Activated CD8-positive, alpha-beta memory T cell treated with anti-CD3 and anti-CD28 coated beads, Interleukin-2, amount 10 ng/mL, durations not matched to agents 7 days and 5 days (primary cell): ENCODE measurements at places on chromosomes 13 and 19. TPM values are rescaled to one million over a fixed set of nuclear protein-coding genes. Genes with fewer than 3 reads are reported as not detected.

SIGLEC5 gene
- not detected for total RNA-seq

PRTN3 gene
- total RNA-seq = not detected

DNA sequence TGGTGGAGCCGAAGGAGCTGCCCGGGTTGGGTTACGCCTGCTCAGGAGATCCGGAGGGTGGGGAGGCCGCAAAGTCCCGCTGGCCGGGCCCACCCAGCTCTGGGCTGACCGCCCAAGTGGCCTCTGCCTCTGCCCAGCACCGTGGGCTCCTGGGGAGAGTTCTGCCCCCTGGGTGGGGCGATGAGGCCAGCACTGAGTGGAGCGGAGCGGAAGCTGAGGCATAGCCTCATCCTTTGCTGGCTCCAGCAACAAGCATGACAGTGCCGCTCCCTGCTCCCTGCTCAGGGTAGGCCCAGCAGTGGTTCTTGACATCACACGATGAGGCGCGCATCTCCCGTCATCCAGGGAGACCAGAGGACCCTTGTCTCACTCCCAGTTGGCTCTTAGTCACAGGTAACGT, 22.5 kb downstream of the CCDC8 start:
- no peak for DNase-seq

- no peak for DNase-seq
Observed at GRCh38 chr13:86082121-86082520, 282.9 kb upstream of the SLITRK6 start.

LRRC25 gene
- 0.12 TPM for total RNA-seq

DNA sequence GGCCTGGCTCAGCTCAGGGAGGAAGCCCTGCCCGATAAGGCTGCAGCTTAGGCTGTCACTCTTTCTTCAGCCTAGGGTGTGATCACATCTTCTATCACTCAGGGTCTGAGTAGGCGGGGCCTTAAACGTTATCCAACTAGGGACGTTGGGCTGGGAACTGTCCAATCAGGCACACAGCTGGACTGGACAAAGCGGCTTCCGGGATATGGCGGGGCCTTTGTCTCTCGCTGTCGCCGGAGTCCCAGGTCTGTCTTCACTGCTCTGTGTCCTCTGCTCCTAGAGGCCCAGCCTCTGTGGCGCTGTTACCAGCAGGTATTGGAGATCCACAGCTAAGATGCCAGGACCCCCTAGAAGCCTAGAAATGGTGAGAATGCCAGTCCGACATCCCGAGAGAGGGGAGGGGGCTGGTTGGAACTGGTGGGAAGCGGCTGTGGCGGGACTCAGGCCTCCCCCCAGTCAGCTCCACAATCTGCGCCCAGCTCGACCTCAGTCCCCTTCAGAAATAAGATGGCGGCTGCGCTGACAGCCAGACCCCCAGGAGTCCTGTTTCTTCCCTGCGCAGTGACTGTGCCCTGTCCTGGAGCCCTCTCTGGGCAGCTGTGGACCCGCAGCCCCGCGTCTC, at the start of gene ZNF254:
TSS of gene ZNF254 (plus strand) at position 214 of the 622 bp plus-strand sequence. CDS start at position 335, 121 bp downstream.
- peak; percentile 95 for DNase-seq

DNA sequence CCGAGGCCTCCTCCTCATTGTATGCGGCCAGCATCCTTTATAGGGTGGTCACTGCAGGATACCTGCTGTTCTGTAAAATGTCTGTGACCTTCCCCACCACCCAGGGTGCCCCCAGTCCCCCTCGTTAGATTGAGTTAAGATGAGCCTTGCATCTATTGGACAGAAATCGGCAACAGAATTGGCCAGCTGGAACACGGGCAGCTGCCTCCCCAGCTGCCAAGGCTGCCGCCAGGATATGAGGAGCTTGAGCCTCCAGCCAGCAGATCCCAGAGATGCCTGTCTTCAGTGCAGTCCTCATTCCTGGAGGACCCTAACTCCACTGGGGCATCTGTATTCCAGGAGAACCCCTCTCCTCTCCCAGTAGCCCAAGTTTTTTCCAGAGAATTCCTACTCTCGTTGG, 463.0 kb downstream of the TSHZ3 start:
- DNase-seq = no peak

TUBA3C gene
- not detected for total RNA-seq

GRCh38 chr19:3075605-3076431, 13.5 kb upstream of the TLE5 start:
- peak; percentile 73 for DNase-seq

GRCh38 chr13:104442536-104442935, 1376.3 kb upstream of the SLC10A2 start:
- no peak for DNase-seq

DNA sequence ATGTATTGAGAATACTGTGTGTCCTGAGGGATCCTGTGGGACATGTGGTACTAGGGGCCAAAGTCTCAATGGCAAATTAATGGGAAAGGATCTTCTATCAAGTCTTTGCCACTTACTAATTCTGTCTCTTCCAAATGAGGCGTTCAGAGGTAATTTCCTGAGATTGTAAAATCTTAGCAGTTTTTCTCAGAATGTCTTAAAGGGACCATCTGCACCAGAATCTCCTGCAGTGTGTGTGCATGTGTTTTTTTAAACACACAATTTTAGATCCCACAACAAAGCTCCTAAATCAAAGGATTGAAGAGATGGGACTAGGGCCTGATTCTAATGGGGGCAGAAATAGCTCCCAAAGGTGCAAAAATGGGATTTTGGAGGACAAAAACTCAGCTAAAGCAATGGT, 78.2 kb downstream of the MYO16 start:
- no peak for DNase-seq

YJU2 gene
- 26.8 TPM for total RNA-seq

CLEC17A gene
- total RNA-seq = not detected

DNA sequence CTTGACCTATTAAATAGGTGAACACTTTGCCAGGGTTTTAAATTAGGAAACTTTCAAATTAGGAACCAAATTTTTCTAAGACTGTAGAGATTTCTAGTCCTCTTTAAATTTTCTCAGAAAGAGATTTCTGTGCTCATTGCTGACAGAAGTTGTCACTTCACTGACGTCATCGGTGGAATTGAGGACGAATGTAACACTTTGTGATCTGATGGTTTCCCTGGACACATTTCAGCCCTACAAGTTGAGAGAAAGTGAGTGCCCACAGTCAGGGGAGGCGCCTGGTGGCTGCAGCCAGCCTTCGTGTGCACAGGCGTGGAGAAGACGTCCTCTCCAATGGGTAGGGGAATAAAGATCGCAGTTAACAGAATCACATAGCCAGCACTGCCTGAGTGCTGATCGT, 396.5 kb upstream of the TSHZ3 start:
- DNase-seq = no peak

CERS4 gene
- total RNA-seq = 20.3 TPM

GRCh38 chr19:47036097-47036651, 12.2 kb downstream of the TMEM160 start:
- no peak for DNase-seq

- no peak for DNase-seq
Observed at GRCh38 chr19:21580101-21580500, 74.7 kb downstream of the ZNF429 start.

DPY19L3 gene
- total RNA-seq = 10.2 TPM

DNA sequence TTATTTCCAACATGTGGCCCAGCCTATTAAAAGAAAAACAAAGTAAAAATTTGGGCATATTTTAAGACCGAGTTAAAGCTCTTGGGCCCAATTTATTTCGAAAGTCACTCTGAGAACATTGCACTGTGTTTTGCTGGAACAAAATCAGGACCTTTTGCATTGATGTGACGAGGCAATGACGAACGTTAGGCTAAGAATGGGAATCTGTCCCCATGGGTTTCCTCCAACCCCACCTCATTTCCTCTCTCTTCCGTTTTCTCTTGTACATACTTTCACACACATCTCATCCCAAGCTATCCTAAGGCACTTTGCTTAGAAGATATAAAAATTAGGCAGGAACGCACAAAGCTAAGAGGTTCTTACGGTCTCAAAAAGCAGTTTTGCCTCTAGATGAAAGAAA, 22.1 kb downstream of the EDNRB start:
- DNase-seq = no peak

CEACAM19 gene
- total RNA-seq = 0.63 TPM
